ENCODE measurements at places on chromosomes 12 and 14.
A peak's percentile ranks its signal among the peaks of the same experiment; 100 is the strongest.

- no peak for DNase-seq
These were observed 1113.6 kb upstream of the SEL1L start for GRCh38 chr14:82647088-82647810.

DNA sequence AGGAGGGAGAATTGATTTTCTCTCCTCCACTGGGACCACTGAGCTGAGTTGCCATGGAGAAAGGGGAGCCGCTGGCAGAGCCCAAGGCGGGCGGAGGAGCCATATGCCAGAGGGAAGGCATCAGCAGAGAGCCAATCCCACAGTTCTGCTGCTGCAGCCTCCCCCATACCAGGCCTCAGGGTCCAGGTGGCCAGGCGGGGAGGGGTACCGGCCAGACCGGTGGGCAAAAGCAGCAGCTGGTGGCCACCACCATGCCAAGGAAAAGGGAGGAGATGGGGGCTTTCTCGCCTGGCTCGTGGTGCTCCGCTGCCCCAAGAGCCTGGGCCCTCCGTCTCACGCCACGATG is 72.8 kb downstream of the PITPNM2 start:
- peak; percentile 59 for DNase-seq

- no peak for DNase-seq
These were observed 139.6 kb downstream of the SLC2A13 start for GRCh38 chr12:39966256-39966655.

DNA sequence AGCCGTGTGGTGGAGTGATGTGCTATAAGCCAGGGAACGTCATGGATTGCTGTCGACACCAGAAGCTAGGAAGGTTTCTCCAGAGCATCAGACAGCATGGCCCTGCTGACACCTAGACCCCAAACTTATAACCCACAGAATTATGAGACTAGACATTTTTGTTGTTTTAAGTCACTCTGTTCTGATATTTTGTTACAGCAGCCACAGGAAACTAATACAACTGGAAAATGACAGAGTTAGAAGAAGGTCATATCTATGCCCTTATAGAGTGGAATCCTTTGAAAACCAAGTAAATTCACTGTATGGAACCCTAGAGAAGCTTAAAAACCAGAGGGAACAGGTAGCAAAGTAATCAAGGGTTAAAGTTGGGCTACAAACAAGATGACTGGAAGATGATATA is 42.5 kb downstream of the SPTLC2 start:
- DNase-seq: no peak

DNA sequence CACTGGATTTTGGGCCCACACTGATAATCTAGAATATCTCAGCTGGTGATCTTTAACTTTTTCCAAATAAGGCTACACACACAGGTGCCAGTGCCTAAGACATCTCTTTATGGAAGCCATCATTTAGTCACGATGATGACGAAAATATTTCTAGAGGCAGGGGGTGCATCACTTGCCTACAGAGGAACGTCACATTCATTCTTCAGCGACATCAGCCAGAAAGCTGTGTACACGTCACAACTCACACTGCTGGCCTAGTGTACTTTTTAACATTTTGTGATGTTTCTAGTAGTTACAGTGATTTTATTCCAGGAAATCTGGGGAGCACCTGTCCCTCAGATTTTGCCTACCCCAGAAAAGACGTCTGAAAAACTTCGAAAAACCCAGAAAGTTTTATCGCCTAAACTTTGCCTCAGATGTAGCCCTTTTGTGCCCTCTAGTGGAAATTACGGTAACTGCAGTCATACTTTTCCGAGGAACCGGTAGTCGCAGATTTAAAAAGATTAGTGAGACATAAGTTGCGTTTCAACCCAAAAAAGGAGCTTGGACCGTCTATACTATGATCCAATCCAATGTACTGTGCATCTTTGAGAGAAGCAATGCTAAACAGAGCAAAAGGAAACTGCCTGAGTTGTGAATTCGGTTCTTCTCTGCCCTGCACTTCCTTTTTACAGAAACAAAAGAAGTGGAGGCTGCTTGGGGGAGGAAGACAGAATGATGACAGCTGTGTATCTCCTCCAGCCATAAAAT is 64.3 kb upstream of the STON2 start:
- DNase-seq: no peak

DNA sequence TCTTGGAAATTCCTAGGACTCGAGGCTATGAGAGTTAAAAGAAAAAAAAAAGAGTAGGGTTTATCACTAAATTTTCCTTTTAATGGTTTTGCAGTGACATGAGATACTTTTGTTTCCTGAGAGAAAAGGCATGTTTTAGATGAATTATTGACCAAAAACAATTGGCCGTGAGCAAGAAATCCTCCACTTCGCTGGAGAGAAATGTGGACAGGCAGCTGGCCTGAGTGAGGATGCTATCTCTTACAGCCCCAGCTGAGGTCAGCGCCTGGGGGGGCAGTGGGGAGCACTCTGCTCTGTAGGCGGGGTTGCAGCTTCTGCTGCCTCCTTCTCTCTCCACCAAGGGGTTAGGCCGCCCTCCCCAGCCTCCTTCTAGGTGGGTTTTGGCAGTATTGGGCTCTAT is 54.7 kb downstream of the PRIMA1 start:
- no peak for DNase-seq

All from posterior cingulate gyrus (tissue), 11 donors.